ENCODE measurements at places on chromosomes 13 and 19. TPM values are rescaled to one million over a fixed set of nuclear protein-coding genes. Genes with fewer than 3 reads are reported as not detected.

DNA sequence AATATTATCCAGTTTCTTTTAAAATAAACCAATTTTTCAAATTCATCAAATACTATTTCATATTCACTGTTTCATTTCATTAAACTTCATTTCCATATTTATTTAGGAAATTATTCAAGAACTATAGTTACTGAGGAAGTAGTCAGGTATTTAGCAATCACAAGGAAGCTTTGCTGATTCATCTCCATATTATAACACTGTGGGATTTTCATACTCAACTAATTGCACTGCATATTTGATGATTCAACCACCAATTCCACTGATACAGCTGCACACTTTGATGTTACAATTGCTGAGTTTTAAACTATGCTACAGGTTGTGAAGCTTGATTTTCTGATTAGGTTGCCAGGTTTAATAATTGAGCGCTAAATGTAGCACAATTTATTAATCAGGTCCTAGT lies 556.8 kb upstream of the SLITRK1 start:
- DNase-seq: no peak

DNA sequence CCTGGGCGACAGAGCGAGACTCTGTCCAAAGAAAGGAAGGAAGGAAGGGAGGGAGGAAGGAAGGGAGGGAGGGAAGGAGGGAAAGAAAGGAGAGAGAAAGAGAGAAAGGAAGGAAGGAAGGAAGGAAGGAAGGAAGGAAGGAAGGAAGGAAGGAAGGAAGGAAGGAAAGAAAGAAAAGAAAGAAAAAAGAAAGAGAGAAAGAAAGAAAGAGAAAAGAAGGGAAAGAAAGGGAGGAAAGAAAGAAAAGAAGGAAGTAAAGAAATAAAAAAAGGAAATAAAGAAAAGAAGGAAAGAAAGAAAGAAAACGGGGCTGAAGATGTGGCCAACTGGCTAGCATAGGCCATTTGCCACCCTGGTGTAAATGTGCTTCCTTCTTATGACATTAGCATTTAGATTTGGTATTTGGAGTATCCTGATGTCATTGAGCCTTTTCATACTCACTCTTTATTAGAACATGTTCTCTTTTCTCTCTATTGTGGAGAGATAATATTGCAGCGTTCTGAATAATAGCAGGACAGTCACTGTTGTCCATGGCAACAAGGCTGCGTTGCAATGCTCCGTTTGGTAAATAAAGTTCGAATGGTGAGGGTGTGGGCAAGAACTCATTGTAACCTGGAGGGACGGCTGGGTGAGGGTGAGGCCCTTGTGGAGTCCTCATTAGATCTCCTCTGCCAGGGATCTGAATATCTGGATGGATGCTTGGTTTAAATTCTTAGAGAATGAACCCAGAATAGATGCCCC lies 173.9 kb upstream of the UBL3 start:
- no peak for DNase-seq

DNA sequence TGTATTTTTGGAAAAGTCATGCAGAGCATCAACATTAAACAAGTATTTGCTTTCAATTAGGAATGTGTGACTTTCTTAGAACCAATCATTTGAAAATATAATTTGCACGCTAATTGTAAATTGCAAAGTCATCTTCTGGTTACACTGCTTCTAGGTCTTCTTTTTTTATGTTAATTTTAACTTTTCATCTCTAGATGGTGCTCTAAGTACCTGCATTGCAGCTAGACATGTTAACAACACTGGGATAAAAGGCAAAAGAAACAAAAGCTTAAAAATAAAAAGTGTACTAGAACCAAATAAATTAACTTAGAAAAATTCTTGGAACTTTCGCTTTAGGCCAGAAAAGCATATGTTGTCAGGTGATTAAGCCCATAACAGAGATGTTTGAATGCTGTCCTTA lies 2758.2 kb downstream of the PCDH9 start:
- peak; percentile 68 for DNase-seq

Gene PNMA8B
- polyA plus RNA-seq: 0.59 TPM

DNA sequence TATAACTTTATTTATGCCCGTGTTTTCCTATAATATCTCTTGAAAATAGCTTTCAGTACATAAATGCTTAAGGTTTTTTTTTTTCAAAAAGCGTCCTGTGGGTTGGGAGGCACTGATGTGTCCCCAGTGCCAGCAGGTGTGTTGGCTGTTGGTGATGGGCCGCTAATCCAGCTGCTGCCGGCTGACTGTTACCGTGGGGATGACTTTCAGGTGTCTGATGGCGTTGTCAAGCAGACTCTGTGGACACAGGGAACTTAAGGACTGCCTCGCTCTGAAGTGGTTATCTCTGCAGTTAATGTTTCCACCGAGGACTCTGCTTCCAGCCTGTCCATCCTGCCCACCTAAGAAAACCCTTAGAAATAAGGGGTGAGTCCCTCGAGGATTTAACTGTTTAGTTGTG lies 94.5 kb downstream of the ANKRD10 start:
- no peak for DNase-seq

- DNase-seq: peak; percentile 49
These were observed 330.3 kb upstream of the MIR17HG start for GRCh38 chr13:91017031-91017668.

Gene CBLC
- 5.3 TPM for polyA plus RNA-seq

Gene VSTM1
- polyA plus RNA-seq: not detected

DNA sequence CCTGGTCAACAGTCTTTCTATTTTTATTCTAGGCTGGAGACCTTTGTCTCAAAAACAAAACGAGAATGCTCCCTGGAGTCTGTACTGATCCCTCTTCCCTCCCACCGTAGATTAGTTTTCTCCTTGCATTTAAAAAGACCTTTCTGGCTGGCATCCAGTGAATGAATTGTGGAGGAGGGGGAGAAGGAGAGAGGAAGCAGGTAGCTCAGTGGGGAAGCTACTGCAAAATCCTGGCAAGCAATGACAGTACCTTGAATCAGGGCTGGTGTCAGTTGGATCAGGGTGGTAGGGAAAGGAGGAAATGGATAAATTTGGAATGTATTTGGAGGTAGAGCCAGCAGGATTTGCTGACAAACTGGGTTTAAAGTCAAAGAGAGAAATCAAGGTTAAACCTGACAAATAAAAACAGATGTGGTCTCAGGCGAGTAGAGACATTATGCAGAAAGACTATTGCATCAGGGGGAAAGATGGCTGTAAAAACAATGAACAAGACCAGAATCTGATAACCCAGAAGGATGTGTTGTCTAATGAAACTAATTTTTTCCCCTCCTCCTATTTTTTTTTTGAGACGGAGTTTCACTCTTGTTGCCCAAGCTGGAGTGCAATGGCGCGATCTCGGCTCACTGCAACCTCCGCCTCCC lies 3.5 kb upstream of the CYP2S1 start:
- peak; percentile 19 for DNase-seq

DNA sequence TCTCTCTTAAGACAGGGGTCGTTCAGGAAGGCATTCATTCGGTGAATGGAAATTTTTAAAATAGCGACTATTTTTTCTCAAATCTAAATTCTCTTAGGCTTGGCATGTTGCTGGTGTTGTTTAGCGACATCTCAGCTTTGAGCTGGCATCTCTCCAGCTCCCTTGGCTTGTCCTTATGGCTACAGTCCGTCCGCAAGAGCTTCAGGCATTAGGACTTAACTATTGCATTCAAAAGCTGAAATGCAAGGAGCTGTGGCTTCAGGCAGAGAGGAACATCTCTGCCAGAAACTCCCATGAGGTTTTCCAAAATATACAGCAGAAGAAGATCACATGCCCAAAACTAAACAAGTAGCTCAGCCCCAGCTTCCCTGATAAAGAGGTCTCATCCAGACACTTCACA lies 578.5 kb downstream of the EFNB2 start:
- peak; percentile 79 for DNase-seq

DNA sequence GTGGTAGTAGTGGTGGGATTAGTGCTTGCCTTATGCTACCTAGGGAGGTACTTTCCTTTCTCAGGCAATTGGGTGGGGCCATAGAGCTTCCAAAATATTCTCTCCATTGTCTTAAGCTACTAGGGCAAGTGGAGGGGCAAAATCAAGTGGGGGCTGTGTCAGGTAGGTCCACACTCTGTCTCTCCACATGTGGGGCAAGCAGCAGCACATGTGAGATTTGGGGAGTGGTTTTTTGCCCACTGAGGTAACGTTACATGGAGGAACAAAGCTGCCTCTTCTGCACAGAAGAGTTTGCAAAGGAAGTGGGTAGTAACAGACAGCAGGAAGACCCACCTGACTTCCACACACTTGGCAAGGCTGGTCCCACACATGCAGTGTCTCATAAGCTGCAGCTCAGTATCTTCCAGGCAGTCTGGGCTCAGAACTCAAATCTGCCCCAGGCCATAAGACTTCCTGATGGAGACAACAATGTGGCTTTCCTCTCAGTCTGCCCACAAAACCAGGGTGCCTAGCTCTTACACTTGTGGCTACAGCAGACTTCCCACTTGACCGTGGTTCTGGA lies 1581.5 kb upstream of the PCDH20 start:
- DNase-seq: no peak

Gene SIGLEC14
- polyA plus RNA-seq: 2.9 TPM

Gene DHDH
- 6.0 TPM for polyA plus RNA-seq

Gene UCHL3
- 37.3 TPM for polyA plus RNA-seq

Gene DMKN
- 79.0 TPM for polyA plus RNA-seq

DNA sequence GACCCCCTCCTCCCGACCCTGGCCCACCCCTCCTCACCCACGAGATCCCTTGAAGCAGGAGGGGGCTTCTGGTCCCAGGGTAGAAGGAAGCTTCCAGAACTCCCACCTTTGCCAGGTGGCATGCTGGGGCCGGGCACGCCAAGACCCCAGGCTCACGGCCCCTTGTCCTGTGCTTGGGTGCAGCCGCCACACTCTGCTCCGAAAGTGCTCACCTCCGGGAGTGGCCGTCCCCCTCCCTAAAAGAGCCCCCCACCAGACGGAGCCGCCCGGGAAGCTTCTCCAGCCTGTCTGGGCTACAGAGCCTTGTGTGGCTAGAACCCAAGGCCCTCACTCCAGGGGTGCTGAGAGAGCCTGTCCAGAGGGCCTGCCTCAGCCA lies 1.8 kb upstream of the EFNA2 start:
- DNase-seq: no peak

Gene FFAR1
- 0.06 TPM for polyA plus RNA-seq

DNA sequence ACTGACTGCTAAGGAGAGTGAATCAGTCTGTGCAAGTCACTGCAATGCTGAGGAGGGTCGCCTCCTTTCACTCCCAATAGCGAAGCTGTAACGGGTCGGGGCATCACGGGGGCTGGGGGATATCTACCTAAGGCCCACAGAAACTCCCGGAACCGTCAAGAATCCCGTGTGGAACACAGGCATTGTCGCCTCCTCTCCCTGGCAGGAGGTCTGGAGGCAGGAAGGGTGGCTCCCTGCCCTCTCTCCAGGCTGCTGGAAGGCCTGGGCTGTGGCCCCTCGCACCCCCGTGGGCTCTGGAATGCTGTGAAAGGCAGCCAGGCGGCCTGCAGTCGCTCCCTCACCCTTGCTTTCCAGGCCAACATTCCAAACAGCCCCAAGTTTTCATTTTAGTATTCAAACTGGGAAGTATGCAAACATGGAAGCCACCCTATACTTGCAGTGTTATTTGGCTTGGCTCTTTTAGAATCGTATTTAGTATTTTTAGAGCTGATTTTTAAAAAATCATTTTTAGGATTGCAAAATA lies 109.4 kb downstream of the CRYL1 start:
- no peak for DNase-seq

DNA sequence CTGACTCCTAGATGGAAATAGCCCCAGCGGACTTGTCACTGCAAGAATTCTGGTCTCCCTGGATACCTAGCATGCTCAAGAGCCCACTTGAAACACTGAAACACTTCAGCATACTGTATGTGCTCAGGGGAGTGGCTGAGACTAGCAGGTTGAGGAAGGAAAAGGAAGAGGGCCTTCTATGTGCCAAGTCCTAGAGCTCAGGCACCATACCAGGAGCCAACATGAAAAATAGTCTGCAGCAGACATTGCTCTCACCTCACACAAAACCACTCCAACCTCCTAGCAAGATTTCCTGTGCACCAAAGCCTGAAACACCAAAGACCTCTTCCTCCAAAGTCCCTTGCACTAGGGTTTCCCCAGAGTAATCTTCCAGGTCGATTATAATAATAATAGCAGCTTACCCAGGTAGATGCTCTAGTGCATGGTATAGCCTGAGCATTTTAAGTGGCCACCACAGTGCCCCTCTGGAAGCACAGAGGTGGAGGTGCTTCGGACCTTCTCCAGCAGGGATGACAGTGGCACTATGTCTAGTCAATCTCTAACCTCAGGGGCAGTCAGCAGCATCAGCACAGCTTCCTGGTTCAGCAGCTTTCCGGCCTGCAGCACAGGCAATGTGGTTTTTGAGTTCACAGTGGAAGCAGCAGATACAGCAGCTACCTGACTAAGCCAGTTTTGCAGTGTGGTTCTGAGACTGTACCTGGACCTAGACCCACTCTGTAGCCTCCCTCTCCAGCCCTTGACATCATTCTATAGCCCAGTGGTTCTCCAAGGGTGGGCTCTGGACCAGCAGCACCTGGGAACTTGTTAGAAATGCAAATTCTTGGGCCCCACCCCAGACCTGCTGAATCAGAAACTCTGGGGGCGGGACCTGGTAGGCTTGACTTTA lies 45.6 kb upstream of the UBE2L5 start:
- peak; percentile 71 for DNase-seq

DNA sequence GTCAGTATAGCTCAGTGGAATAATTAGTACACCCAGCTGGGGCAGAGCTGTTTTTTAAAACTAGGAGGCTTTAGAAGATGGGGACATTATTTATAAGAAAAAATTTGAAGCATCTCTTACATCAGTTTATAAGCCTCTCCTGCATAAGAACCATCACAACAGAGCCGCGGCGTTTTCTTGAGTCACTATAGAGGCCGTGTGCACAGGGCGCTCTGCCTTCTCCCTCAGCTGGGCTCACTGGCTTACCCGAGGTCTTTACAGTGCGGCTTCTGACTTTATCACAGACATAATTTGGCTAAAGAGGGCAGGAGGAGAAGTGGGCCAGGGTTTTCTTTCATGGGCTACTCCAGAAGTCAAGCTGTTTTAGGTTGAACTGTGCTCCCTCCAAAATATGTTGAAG lies 135.5 kb upstream of the RNF113B start:
- DNase-seq: no peak

Gene CTXN1
- 7.2 TPM for polyA plus RNA-seq

GRCh38 chr19:947707-948539 lies 22.1 kb downstream of the ARID3A start:
- DNase-seq: no peak

Gene FFAR3
- polyA plus RNA-seq: 20.9 TPM

GRCh38 chr19:56705939-56706338 lies 34.4 kb upstream of the ZNF835 start:
- DNase-seq: no peak

Gene CEACAM16
- not detected for polyA plus RNA-seq

Gene ZNF534
- 0.08 TPM for polyA plus RNA-seq

DNA sequence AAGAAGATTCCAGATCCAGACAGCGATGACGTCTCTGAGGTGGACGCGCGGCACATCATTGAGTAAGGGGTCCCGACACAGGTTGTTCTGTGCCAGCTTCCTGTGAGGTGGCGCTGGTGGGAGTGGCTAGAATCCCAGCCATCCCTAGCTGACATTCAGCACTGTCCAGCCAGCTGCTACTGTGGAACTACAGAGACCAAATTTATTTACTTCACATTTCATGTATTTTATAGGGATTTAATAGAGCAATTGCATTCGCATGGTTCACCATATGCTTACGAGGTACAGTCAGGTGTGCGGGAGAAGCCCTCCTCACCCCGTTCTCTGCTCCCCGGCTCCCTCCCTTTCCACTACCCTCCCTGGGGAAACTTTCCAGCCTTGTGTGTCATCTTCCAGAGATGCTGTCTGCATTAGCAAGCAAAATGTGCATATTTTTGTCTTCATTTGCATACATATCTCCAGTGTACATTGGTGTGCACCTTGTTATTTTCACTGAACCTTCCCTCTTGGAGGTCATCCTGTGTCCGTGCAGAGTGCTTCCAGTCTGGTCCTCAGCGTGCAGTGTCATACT lies 47.2 kb downstream of the SMARCA4 start:
- DNase-seq: no peak

- no peak for DNase-seq
These were observed 179.7 kb upstream of the ZNF507 start for GRCh38 chr19:32165750-32166149.

Gene CARS2
- 70.5 TPM for polyA plus RNA-seq

All from lung (tissue), 17 donors.